ENCODE measurements at places on chromosomes 3 and 15.
A peak's percentile ranks its signal among the peaks of the same experiment; 100 is the strongest.

GRCh38 chr3:42061713-42062380 is 29.3 kb upstream of the TRAK1 start:
- DNase-seq = no peak

- DNase-seq = peak; percentile 92
Observed at GRCh38 chr3:142273501-142273900, 48.1 kb upstream of the GK5 start.

GRCh38 chr15:76150971-76151598 is 91.3 kb downstream of the TMEM266 start:
- peak; percentile 37 for DNase-seq

DNA sequence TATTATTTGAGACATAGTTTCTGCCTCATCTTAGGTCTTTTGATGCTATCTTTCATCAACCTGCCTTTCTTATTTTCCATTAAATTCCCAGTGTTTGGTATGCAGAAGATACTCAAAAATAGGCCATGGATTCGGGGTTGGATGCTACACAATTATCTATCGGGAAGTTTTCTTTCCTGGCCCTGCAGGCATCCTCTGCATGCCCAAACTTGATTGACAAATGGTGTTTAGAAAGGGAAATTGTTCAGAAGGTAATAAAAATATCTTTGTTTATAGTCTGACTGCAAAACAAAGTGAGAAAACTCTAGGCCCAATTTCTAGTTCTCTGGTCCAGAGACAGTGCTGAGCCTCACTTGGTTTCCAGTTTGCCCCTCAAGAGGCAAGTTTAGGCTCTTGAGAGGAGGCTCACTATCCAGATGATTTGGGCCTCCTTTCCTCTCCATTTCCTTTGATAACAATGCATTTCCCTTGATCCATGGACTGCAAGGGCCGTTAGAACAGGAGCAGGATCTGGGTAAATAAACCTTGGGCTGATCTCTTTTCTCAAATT is 157.1 kb upstream of the DPH6 start:
- no peak for DNase-seq

- no peak for DNase-seq
Observed at GRCh38 chr3:103991-104390, 92.6 kb upstream of the CHL1 start.

DNA sequence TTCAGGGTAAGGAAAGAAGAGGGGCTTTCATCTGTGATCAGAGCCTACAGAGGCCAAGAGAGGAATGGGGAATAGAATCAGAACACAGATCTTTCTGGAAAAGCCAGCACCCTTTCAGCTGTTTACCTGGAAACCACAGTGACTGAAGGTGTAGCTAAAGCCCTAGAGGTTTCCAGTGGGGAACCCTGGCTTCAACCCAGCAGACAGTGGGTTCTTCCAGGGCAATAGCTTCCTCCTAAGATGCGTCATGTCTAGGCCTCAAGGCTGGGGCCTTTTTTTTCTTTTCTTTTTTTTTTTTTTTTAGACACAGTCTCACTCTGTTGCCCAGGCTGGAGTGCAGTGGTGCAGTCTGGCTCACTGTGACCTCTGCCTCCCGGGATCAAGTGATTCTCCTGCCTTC is 3.1 kb upstream of the CPNE9 start:
- DNase-seq = no peak
